ENCODE measurements at places on chromosomes 2 and 18.

- no peak for DNase-seq
These were observed 57.3 kb downstream of the MTHFD2 start for GRCh38 chr2:74255660-74256213.

DNA sequence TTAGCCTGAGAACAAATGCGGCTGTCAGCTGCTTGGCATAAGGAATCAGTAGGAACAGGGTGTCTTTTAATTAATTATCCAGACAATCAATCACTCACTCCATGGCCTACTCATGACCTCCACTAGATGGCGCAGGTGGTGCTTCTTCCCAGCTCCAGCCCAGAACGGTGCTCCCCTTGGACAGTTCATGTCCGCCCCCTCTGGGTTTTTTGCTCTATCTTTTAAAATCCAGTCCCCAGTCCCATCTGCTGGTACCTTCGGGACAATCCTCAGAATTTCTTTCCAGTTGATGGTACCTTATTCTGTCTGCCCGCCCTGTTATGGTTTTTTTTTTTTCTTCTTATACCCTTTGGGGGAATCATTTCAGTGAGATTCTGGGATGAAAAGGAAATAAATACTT lies 99.8 kb downstream of the CACNB4 start:
- DNase-seq = no peak

DNA sequence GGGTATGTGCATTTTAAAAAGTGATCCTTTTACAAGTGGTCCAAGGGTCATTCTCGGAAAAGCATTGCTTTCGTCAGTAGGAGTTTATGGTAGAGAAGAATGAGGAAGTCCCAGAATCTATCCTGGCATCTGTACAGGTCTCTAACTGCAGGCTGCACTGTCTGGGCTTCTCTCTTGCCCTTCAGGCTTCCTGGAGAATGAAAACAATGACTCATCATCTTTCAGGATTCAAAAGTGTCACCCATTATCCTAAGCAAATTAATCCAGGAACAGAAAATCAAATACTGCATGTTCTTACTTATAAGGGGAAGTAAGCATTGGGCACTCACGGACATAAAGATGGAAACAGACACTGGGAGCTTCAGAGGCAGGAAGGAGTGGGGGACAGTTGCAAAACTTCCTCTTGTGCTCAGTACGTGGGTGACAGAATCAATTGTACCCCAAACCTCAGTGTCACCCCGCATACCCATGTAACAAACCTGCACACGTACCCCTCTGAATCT lies 60.2 kb upstream of the TXNDC2 start:
- no peak for DNase-seq

GRCh38 chr18:63834471-63835113 lies 52.9 kb upstream of the SERPINB2 start:
- no peak for DNase-seq

GRCh38 chr18:62957885-62958472 lies 242.6 kb downstream of the PHLPP1 start:
- no peak for DNase-seq

- DNase-seq = no peak
These were observed 59.3 kb upstream of the LRRTM1 start for GRCh38 chr2:80363791-80364349.

DNA sequence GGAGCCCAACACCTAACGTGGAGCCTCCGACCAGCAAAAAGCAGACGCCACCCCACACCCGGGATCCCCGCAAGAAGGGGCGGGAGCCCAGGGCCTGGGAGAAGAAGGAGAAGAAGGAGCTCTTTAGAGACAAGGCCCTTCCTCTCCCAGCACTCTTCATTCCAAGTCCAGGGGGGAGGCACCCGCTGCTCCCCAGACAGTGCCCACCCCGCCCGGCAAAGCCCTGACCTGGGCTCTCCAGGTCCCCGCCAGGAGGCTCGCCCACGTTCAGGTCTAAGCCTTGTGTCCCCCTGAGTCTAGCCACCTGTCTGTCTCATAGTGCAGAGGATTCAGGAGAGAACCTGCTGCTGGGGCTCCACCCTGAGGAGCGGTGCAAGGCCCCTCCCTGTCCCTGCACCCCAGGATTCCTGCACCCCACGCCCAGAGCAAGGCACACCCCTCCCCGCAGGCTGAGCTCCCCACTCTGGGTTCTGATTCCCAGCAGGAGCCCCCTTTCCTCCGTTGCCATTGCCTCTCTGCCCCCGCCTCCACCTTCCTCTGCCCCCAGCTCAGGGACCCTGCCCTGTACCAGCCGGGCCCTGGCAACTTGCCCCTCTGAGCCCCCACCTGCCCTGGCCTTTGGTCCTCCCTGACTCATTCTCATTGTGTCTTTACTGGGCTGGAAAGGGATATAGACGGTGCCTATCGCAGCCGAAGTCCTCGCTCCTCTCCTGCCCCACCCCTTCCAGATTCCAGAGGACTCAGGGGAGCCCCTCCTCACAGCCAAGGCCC lies 33.5 kb upstream of the GPC1 start:
- no peak for DNase-seq

DNA sequence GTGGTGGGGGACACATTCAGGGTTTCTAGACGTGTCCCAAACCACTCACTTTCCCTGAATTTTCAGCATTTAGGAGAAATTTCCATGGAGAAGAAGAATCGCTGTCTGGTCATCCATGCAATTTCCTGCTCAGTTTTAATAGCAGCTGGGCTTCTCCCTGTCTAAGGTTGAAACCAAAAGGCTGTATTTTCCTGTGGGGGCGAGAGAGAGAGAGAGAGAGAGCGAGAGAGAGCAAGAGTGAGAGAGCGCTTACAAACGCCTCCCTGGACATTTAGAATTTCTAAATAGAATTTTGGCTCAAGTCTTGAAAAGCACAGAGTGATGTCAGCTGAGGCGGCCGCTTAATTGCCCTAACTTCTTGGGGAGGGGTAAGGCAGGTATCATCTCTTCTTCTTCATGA lies 110.8 kb downstream of the SETBP1 start:
- DNase-seq = no peak

GRCh38 chr2:221478485-221478863 lies 93.6 kb downstream of the EPHA4 start:
- DNase-seq = no peak

GRCh38 chr2:42232024-42232423 lies 62.9 kb downstream of the EML4 start:
- DNase-seq = no peak

DNA sequence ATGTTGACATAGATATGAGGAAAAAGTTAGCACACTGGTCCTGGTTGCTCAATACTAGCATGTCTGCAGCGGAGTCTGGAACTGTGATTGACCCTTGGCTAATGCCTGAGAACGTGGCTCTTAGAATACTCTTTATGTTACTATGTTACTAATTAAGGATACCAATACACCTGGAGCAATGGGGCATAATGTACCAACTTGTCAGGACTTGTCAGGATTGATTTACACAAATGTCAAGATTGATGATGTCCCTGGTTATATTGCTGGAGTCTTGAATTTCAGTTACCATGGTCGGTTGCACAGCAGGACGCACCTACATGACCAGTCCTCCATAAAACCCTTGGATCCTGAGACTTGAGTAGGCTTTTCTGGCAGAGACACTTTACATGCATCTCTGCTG lies 810.9 kb downstream of the CPS1 start:
- DNase-seq = no peak

DNA sequence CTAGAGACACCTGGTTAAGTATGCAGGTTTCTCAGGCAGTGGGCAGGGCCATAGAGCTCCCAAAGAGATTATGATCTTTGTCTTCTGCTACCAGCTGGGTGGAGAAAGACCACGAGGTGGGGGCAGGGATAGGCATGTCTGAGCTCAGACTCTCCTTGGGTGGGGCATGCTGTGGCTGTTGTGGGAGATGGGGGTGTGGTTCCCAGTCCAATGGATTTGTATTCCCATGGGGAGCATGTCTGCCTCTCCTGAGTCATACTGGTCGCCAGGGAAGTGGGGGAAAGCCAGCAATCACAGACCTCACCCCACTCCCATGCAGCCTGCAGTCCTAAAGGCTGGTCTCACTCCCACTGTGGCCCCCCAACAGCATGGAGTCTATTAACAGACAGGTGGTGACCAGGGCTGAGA lies 31.4 kb upstream of the RHOB start:
- no peak for DNase-seq

DNA sequence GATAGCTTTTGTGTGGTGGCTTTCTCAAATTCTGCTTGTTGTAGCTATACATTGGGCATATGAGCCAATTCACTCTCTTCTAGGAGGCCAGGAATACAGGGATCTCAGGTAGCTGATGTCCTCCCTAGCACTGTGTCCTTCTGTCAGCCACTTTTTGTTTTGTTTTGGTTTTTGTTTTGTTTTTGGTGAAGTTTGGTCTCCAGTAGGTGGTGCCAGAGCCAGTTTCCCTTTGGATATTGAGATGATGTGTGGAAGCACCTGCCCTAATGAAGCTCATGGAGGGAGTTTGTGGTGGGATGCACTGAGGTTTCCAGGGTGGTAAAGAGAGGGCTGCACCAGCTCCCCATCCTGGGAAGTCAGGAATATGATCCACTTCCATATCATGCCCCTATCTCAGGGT lies 100.5 kb upstream of the VWC2L start:
- DNase-seq = no peak

DNA sequence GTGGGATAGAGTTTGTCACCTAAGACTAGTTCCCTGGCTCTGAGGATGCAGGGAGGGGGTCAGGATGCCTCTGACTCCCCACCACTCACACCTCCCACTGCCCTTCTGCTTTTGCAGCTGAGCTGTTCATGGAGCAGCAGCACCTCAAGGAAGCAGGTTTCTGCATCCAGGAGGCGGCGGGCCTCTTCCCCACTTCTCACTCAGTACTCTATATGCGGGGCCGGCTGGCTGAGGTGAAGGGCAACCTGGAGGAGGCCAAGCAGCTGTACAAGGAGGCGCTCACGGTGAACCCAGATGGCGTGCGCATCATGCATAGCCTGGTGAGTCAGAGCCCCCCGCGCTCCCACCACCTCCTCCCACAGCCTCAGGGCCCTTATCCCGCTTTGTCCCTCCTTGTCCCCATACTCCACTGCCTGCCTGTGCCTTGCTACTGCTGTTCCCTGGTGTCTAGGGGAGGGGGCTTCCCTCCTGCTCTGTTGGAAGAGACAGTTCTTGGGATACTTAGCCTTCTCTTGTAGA lies 94.4 kb downstream of the STPG4 start:
- no peak for DNase-seq

- DNase-seq = no peak
These were observed 207.5 kb upstream of the ST6GAL2 start for GRCh38 chr2:107093426-107093957.

DNA sequence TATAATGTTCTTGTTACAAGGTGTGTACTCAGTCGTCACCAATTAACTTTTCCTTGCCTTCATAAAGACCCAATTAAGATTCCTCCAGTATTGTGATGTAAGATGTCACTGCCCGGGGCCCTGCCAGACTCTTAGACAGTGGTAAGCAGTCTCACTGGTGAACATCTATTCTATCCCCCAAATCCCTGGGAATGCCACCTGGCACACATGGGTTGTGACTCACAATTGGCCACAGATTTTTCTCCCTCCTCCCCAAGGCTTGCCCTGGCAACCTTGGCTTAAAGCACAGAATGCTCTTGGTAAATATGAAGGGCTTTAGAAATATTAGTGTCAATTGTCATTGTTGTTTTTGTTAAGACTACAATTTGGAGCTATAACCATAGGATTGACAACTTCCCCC lies 287.9 kb downstream of the ETAA1 start:
- DNase-seq = no peak

- no peak for DNase-seq
These were observed 4.6 kb downstream of the EN1 start for GRCh38 chr2:118842661-118843482.

- DNase-seq = no peak
These were observed 562.5 kb downstream of the PARD3B start for GRCh38 chr2:205107810-205108209.

DNA sequence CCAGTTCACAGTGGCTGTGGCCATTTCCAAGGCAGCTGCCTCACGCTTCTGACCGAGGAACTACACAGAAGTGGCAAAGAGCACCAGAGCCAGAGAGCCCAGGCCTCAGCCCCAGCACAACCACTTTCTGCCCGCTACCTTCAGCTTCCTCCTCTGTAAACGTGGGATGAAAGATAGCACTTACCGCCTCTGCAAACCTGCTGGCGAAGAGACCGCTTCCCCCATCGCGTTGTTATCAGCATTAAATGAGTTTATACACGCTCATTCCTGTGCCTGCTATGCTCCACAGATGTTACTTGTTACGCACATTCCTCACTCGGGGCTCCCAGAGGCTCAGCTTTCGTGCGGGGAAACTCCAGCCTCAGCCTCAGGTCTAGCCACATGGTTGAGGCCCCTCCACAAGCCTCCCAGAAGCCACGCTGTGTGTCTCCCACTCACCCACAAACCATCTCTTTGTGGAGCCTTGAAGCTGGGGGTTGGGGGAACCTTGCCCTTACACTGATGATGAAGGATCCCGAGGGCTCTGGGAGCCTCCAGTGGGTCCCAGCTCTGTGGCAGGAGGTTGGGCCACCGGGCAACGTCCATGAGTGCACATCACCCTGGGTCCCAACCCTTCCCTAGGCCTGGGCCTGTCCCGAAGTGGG lies 63.3 kb upstream of the SMAD7 start:
- no peak for DNase-seq

DNA sequence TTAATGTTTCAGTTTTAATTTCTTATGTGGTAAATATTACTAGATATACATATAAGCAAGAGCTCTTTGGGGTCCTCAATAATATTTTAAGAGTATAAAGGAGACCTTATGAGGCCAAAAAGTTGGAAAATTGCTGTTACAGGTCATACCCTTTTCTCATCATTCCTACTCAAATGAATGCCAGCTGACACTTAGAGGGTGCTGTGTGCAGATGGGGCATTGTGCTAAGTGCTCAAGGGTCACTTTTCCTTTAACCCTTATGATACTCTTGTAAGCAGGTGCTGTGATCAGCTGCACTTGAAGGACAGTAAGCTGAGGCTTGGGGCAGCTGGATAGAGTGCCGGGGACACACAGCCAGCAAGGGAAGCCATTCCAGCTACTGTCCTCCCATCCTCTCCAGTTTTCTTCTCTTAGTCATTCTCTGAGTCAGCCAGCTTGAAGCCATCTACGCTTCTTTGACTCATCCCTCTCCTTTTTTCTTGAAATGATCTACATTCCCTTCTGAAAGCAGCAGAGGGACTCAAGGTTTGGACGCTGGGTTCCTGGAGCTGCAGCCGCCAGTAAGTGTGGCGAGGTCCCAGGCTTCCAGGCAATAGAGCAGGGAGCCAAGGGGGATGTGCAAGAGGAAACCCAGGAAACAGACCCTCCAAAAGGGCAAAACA lies 42.0 kb upstream of the CREB1 start:
- no peak for DNase-seq

DNA sequence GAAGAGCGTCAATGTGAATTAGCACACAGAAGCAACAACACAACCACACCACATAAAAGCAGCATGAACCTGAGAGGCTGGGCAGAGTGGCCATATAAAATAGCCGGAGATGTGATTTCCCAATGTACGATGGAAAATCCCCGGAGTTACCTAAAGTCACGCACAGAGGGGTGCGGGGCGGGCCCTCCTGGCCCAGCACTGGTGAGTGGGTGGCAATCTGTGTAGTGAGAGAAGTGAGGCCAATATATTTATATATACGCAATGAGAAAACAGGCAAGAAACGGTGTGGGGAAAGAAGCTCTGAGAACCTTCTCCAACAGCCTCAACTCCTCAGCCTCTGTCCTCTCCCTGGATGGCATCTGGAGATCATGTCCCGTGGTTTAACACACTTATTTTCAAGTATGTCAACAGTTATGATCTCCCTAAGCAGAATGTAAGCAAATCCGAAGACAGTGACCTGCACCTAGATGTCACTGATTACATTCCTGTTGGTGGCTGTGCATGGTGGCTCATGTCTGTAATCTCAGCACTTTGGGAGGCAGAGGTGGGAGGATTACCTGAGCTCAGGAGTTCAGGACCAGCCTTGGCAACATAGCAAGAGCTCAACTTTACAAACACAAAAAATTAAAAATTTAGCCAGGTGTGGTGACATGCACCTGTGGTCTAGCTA lies 41.6 kb downstream of the CRACDL start:
- no peak for DNase-seq
